Upper lobe of left lung (tissue), 6 donors: ENCODE measurements at places on chromosomes 13 and 19. TPM values are rescaled to one million over a fixed set of nuclear protein-coding genes. Genes with fewer than 3 reads are reported as not detected.
A peak's percentile ranks its signal among the peaks of the same experiment; 100 is the strongest.

The STOML3 gene
- total RNA-seq: 0.14 TPM

The RAVER1 gene
- total RNA-seq: 17.8 TPM

The CPT1C gene
- 17.2 TPM for total RNA-seq

The VSTM2B gene
- total RNA-seq: not detected

DNA sequence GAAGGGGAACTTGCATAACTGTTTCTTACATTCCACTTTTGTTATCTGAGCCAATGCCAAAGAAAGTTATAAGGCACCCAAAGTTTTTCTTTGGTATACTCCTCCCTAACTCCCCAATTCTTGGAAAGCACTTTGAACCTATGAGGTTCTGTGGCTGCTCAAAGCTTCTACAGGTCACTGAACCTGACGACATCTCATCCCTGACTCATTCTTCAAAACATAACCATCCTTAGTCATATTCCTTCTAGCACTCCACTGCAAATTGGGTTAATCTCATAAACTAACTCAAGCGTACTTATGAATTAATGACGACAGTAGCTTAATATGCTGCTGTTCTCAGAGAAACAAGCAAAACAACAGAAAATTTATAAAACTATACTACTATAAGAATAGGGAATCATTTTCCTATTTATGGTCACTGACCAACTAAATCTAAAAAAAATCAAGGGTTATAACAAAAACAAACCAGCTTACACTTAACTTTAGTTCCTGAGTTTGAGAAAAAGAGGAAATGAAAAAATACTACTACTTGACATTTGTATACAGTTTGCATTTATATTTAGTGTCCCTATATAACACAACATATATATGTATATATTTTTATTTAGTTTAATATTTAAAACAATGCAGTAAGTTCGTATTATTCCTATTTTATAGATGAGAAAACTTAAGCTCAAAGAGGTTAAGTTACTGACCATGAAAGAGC lies 69.1 kb downstream of the CAB39L start:
- DNase-seq: no peak
- H3K4me3 ChIP-seq: no peak overlapping the region
- no peaks in the 10 kb centered on the region for H3K36me3 ChIP-seq
- H3K27me3 ChIP-seq: no peaks in the 10 kb centered on the region
- no peak overlapping the region for H3K27ac ChIP-seq

GRCh38 chr19:8592231-8593009 lies 15.2 kb upstream of the MYO1F start:
- H3K4me3 ChIP-seq: peak overlapping the region; percentile 29
- H3K4me1 ChIP-seq: peaks cover 44% of the 10 kb centered on the region
- peak; percentile 93 for DNase-seq
- H3K27ac ChIP-seq: no peak overlapping the region
- H3K27me3 ChIP-seq: no peaks in the 10 kb centered on the region
